ENCODE measurements at places on chromosomes 1 and 21.

DNA sequence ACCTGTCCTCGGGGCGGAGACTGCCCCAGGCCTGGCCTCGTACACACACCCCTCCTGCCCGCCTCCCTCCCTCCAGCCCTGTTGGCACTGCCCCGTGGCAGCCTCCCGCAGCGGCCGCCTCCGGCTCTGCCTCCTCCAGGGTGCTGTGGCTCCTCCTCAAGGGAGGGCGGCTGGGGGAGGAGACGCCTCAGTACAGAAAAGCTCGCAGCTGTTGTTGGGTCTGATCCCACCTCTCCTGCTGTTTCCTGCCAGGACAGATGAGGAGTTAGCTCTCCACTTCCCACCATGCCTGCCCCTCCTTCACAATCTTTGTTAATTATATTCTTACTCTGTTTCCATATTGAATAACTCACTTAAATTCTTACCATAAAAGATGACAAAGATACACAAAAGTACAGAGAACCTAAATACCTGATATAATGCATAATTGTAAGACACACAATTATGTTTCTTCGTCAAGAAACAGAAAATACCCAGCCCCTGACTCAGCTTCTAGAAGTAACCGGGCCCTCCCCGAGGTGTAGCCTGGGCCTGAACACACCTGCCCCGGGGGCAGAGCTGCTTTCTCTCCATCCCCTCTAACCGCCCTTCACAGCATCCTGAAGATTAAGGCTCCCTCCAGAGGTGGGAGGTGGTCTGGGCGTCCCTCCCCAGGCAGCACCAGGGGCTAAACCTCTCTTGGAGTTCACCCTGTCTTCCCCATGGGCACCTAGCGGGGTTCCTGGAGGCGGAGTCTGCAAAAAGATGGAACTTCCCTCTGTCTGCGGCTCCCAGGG lies 30.6 kb upstream of the COL6A1 start:
- peak; percentile 90 for DNase-seq

DNA sequence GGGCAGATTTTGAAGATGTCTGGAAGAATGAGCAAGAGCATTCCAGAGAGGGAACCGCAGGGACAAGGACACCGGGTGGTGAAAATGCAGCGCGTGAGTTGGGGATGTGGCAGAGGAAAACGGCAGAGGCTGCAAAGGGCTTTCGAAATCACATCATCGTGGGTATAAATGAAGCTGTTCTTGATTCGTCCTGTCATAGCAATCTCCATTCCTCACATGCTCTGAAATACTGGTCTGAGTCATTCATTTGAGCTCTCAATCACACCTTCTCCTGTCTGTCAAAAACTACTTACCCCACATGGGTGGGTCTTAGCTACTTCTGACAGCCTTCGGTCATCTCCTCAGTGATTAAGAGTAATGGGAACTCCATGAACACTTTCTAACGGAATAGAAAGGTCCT lies 81.5 kb downstream of the ERG start:
- DNase-seq, result no peak

DNA sequence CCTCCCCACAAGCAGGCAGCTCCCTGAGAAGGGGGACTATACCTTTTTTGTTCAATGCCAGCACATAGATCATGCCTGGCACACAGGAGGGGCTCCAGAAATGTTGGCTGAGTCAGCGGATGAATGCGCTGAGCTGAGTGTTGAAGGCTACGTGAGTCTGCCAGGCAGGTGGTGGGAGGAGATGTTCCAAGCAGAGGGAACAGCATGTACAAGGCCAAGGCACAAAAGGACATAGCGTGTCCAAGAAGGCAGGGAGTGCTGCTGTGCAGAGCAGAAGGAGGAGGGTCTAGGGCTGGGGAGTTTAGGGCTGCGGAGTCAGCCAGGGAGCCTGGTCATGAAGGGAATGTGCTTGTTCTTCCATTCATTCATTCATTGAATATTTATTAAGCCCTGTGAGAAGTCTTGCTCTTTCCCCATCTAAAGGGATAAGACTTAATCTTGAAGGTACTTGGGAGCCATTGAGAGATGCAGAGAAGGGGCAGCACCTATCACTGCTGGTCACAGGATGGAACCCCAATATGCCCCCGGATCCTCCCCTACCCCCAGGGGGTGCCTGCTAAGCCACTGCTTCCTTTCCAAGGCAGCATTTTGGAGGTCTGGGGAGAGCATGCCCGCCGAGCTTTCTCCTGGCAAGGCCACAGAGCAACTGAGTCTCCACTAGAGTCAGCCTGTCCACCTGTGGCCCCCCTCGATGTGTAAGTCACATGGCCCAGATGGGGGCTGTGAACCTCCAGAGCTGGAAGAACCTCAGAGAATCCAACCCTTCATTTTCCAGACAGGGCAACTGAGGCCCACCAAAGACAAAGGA lies 31.2 kb upstream of the LAPTM5 start:
- DNase-seq, result peak; percentile 24

GRCh38 chr1:56435434-56436262 lies 143.7 kb downstream of the PLPP3 start:
- no peak for DNase-seq

GRCh38 chr1:108936170-108936569 lies 27.1 kb downstream of the CLCC1 start:
- DNase-seq, result no peak

DNA sequence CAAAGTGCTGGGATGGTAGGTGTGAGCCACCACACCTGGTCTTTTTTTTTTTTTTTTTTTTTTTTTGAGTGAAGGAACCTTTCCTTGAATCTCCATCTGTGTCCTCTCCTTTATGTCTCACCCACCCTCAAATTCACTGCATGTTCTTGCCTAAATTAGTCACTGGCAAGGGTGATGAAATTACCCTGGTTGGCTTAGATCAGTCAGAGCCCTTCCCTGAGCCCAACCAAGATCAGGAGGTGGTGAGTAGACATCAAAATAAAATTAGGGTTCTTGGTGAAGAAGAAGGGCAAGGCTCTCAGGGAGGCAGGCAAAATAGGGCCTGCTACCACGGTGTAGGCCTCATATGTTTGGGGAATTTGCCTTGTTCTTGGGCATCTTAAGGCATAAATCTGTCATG lies 5.3 kb upstream of the TNN start:
- no peak for DNase-seq

GRCh38 chr1:59355361-59355760 lies 58.5 kb downstream of the FGGY start:
- no peak for DNase-seq

- no peak for DNase-seq
Measured at GRCh38 chr1:57489358-57490036, 65.6 kb upstream of the DAB1 start.

DNA sequence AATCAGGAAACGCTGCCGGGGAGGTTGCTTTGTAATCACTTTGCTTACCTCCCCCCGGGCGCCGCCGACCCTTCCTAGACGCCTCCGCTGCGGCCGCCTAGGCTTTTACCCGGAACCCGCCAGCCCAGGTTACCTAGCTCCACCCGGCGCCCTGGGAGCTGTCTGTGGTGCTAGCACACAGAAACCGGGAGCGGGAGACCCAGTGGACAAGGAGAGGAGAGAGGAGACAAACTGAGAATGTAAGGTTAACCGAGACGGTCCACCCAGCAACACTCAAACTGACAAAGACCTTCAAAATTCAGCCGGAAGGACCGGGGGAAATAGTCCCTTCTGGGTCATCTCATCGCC lies 9.8 kb downstream of the BARHL2 start:
- no peak for DNase-seq

GRCh38 chr1:98256700-98257099 lies 335.9 kb upstream of the DPYD start:
- no peak for DNase-seq

GRCh38 chr1:158099185-158099584 lies 81.5 kb upstream of the CD1D start:
- no peak for DNase-seq

DNA sequence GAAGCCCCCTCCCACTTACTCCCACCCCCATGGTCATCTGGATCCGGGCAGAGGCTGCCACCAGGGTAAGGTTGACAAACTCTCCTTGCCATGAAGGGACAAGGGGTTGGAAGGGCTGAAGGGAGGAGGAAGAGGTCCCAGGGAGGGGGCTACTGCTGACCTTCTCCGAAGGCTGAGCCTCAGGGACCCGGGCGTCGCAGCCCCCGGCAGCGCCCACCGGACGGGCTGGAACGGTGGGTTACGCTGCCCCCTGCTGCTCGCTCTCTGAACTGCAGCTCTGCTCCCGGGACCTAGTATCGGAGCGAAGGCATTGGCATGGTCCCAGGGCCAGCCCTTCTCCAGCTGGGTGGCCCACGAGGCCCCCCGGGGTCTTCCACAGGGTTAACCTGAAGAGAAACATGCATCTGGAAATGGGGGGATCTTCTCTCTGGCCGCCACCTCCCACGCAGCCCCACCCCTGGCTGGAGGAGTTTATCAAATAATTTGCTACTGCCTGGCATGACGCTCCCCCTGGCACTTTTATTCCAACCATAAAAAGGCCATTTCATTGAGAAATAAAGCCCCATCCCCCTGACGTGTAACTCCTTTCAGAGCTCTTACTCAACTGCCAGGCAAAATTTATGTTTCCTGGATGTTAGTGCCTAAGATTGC lies 70.4 kb upstream of the TARDBP start:
- DNase-seq, result peak; percentile 62

- no peak for DNase-seq
Measured at GRCh38 chr1:10519016-10519417, 44.3 kb downstream of the PEX14 start.

GRCh38 chr1:2174348-2175054 lies 20.1 kb downstream of the FAAP20 start:
- DNase-seq, result peak; percentile 83

- DNase-seq, result no peak
Measured at GRCh38 chr1:18748435-18748834, 111.0 kb downstream of the TAS1R2 start.

DNA sequence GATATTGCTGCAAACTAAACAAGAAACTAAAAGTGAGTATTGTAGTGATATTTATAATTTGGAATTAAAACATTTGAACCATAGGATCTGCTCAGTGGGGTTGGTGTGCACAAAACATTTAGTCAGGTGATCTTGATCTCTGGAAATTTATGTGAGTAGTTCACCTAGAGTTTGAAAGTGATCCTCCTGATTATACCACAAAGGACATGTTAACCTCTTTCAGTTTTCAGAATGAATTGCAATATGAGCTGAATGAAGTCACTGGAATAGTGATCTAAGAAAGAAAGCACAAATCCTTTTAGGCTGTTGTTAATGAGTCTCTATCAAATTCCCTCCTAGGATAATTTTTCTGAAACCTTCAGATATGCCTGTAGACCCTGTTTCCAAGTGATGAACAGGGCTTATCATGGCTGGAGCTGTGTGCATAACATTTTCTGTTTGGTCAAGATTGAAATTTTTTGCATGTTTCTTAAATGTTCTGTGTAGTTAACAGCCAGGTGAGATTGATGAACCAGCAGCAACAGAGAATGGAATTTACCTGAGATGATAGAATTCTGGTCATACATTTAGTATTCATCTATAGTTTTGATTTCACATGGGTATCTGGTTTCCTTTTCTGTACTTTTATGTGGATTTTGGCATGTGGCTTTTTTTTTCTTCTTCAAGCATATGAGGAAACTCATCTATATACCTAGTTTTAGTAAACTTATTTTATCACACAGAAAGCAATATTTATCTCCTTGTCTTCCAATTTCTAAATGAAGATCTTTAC lies 25.5 kb downstream of the CDC14A start:
- no peak for DNase-seq

DNA sequence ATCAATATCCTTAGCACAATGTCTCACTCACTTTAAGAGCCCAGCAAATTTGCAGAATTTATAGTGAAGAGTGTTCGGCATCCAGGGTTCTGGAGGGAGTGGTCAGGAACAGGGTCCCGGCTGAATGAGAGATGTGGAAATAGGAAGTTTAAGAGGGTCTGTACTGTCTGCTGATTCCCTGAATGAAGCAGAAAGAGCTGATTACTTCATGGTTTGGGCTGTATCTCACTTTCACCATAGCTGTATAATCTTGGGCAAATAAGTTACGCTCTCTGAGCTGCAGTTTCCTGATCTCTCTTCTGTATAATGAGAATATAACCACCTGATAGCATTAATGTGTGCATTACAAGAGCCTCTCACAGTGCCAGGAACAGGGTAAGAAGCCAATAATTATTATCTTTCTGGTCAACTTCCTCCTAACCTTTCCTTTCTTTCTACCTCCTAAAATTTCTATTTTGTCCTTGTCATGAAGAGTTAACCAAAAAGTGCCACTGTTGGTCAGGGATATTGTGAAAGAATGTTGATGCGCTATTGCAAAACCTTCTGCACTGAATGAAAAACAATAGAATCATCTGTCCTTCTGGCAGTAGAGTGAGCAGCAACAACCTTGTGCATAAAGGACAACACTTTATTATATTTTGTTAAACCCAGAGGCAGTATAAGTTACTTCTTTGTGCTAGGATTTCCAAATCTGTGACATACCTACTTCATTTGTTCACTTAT lies 14.7 kb upstream of the PTGFR start:
- DNase-seq, result no peak

DNA sequence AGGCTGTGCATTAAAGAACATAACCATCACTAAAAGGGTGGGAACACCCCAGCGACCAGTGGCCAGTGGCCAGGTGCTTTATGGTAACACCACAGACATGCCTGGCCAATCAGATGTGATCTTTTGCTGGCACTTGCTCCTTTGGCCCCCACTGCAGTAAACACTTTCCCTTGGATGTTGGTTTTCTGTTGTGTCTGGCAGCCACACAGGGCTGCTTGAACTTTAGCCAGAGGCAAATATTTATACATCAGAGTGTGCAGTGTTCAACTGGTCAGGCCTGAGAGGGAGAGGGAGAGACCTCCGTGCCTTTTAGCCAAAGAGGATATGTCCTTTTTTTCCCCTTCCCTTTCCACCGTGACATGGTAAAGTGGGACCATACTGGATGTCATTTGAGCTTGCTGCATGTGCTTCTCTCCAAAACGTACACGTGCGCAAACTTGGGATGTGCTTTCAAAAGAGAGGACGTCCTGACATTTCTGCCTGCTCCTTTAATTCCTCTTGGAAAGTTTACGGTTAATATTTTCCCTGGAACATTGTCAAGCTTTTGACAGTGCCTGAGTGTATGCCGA lies 101.2 kb downstream of the NFIA start:
- DNase-seq, result no peak

- DNase-seq, result peak; percentile 17
Measured at GRCh38 chr1:4132352-4133296, 232.6 kb upstream of the C1orf174 start.

DNA sequence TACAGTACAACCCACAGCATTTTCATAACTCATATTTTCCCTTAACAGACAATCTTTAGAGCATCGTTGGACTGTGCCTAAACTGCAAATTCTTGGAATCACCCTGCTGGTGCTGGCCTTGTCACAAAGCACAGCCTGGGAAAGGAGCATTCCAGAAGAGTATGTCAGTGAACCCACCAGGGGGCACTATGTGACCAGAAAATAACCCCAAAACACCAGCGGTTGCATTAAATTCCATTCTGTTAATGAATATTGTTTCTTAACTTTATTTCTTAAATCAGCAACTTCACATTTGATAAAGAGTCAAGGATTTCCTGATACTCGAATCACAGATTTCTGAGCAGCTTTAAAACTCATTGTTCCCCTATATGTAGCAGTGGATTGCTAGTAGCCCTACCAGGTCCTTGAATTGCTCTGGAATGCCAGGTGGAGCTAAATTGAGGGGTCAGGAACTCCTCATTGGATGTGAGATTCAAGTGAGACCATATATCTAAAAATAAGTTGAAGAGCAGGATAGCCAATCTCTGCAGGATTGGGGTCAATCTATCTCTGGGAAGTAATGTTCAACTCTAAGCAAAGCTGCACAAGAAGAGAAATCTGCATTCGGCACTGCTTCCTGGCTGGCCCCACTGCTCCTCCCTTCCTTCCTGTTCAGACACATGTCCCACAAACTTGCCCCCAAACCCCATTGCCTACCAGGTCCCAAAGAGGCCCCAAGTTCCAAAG lies 12.7 kb upstream of the RAB4A start:
- peak; percentile 61 for DNase-seq

GRCh38 chr1:203408486-203409481 lies 57.9 kb upstream of the FMOD start:
- peak; percentile 95 for DNase-seq

Data from aorta (tissue), 5 donors.